ENCODE measurements at places on chromosomes 4 and X.

DNA sequence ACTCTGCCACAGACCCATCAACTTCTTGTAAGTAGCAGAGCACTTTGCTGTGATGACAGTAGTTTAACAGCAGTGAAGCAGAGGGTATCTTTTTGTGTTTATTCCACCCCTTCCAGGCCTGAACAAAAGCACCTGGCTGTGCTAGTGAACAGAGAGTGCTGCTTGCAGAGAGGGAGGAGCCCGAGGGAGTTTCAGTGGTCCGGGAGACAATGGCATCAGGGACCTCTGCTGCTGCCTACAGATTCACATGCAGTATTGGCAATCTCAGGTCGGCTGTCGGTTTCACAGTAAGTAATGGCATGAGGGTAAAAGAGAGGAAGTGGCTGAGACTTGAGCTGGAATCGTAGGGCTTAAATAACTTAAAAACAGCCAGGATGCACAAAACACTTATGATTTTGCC is 755.8 kb downstream of the RPA4 start:
- no peak for DNase-seq

DNA sequence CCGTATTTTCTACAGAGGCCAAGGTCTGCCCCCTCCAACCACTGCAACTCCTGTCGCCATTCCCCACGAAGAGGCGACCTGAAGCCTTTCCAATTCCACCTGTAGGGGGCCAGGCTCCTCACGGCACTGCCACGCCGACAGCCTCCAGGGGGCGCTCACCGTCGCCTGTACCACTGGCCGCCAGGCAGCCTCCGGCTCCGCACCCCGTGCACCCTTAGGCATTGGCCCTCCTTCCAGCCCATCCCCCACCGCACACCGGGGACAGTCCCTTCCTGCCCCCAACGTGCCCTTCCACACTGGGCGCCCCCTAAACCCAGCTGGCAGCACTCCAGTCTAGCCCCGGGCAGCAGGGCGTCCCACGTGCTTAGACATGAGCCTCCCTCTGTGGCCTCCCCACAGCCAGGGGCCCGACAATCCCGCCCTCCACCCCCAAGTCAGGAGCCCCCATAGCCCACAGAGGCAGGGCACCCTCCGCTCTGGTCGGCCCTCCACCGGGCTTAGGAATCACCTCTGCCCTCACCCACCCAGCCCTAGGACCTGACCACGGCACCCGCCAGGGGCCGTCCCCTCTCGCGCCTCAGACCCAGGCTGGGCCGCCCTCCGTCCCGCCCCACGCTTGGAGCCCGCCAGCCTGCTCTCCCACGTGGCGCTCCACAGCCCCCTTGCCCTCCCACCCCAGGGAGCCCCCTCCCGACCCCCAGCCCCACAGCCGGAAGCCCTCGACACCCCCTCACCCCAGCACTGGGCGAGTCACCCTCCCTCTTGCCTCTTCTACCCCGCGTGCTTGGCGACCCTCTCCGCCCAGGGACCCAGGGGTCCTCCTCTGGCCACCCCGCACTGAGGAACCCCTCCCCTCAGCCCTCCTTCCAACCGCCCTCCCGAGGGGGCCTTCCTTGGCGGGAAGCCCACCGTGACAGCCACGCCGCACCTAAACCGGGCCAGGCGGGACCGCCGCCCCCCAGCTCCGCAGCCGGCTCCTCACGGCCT is 711 bp downstream of the PNMA6E start:
- no peak for DNase-seq

GRCh38 chr4:7541414-7541810 is 106.7 kb upstream of the PSAPL1 start:
- DNase-seq: no peak

- no peak for DNase-seq
Observed at GRCh38 chr4:81621490-81621889, 149.8 kb upstream of the RASGEF1B start.

DNA sequence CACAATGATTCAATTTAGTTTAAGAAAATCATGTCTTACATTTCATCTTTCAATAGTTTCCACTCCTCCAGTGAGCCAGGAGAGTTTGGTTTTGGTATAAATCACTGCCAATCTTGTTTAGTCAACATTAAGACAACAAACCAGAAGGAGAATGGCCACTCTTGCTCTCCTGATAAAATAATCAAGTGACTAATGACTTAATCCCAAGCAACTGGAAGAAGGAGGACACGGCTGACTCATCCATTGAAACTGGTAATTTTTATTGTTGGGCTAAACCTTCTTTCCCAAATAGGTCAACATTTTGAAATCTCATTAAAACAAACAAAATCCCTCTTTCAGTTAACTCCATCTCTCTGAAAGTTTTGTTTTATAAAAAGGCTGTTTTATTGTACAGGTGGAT is 230.2 kb downstream of the CLCN4 start:
- no peak for DNase-seq

GRCh38 chr4:3318561-3319021 is 25.8 kb downstream of the RGS12 start:
- DNase-seq: no peak

GRCh38 chr4:171834640-171835039 is 21.4 kb downstream of the GALNTL6 start:
- no peak for DNase-seq

GRCh38 chrX:17546356-17546755 is 171.4 kb downstream of the NHS start:
- no peak for DNase-seq

- DNase-seq: no peak
Observed at GRCh38 chr4:114921191-114921590, 192.2 kb downstream of the NDST4 start.

DNA sequence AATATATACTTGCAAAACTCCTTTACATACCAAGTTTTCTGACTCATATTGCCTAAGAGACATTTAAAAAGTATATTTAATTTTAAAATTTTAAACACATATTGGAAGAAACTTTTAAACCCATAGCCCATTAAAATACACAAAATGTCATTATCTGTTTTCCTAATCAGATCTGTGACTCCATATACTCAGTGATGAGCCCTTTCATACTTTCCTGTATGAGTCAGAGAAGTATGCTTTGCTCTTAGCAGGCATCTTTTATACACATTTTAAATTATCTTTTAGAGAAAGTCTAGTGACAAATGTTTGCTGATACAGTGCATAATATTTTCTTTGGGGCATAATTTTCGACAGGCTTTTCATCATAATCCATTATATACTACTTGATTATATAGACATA is 26.4 kb downstream of the SPIN3 start:
- no peak for DNase-seq

- DNase-seq: no peak
Observed at GRCh38 chr4:175376287-175376977, 435.6 kb downstream of the GPM6A start.

DNA sequence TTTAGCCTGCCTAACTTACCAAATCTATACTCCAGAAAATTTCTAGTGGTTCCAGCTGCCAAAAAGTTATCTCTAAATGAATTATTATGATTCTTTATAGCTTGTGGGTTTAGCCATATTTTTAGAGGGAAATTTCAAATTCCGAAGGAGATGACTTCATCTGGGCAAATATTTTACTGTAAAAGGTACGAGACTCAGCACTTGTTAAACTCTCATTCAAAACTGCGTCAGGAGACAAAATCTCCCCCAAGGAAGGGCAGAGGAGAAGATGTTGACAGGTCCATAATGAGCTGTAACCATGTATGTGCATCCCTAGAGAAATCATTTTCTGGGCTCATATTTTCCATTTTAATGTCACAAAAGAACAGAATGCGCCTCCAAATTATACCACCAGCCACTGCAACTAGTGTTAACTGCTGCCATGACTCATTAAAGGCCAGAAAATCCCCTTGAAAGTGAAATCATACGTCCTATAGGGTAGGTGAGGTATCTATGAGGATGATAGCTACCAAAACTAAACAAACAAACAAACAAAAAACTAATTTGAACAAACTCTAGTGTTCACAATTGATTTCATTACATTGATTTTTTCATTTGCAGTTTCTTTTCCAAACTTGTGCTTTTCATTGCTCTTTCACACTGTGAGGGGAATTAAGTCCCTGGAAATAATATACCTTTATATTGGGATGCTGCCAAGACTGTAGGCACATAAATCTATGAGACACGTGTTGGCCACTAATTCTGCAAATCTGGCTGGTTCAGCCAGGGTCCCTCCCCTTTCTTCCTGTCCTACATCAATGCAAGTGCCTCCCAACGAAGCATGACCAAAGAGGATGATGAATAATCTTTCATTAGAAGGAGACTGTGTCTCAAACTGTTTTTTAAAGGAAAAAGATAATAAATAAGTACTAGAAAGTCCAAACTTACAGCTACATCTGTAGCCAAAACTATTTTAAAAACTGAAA is 85.8 kb downstream of the ARHGAP6 start:
- DNase-seq: no peak

- no peak for DNase-seq
Observed at GRCh38 chr4:75005727-75006126, 72.8 kb downstream of the PARM1 start.

GRCh38 chrX:631802-632365 is 1.3 kb downstream of the SHOX start:
- no peak for DNase-seq

DNA sequence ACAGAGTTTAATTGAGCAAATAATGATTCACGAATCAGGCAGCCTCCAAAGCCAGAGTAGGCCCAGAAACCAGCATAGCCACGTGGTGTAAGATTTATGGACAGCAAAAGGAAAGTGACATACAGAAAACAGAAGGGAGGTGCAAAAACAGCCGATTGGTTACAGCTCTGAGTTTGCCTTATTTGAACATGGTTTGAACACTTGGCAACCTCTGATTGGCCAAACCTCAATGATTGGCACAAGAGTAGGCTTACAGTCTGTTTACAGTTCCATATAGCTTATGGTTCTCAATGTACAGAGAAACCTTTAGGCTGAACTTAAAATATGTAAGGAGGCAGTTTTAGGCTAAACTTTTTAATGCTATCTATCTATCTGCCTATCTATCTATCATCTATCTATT is 394.8 kb downstream of the CFAP47 start:
- no peak for DNase-seq

DNA sequence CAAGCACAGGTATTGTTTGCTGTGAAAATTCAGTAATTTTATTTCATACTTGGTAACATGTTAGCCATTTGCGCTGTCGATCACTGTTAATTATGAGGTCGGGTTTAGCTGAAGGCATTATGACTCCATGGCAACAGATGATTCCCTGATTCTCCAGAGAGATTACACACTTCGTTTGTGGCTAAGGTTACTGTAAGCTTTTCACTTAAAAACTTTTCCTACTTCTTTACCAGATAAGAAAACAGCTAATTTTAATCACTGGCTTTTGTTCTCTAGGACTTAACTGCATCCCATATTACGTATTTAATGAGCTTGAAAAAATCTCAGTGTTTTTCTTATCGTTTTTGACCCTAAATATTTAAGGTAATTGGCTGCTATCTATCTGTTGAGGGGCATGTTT is 2.1 kb downstream of the GSTCD start:
- DNase-seq: no peak

- no peak for DNase-seq
Observed at GRCh38 chr4:183984566-183984965, 79.5 kb downstream of the STOX2 start.

GRCh38 chr4:53132132-53132891 is 233.5 kb downstream of the SCFD2 start:
- DNase-seq: no peak

GRCh38 chr4:124067046-124067445 is 645.5 kb downstream of the ANKRD50 start:
- DNase-seq: no peak

- no peak for DNase-seq
Observed at GRCh38 chrX:124030520-124030919, 69.0 kb downstream of the STAG2 start.

- DNase-seq: no peak
Observed at GRCh38 chr4:187179086-187180058, 455.7 kb upstream of the FAT1 start.
